Stimulated activated CD8-positive, alpha-beta memory T cell treated with anti-CD3 and anti-CD28 coated beads, Interleukin-4, amount 100 ng/mL, for 1 hour (primary cell): ENCODE measurements at places on chromosomes 5 and 9.

- DNase-seq = no peak
Observed at GRCh38 chr9:13351778-13352386, 72.4 kb upstream of the MPDZ start.

DNA sequence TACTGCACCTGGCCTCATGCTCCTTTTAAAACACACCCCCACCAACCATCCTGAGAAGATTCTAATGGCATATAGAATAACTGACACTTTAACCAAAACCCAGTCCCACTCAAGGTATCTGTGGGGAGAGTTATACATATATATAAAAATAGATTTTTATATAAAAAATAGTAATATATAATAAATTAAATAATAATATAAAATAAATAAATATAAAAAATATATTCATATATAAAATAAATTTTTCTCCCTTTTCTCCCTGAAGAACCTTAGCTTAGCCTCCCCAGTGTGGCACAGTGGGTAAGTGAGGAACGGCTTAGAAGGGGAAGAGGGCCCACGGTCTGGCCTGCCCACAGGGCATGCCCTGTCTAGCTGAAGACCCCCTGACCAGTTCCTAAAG is 51.1 kb upstream of the SSBP2 start:
- DNase-seq = no peak

GRCh38 chr9:77848404-77848803 is 183.2 kb downstream of the GNAQ start:
- DNase-seq = no peak

DNA sequence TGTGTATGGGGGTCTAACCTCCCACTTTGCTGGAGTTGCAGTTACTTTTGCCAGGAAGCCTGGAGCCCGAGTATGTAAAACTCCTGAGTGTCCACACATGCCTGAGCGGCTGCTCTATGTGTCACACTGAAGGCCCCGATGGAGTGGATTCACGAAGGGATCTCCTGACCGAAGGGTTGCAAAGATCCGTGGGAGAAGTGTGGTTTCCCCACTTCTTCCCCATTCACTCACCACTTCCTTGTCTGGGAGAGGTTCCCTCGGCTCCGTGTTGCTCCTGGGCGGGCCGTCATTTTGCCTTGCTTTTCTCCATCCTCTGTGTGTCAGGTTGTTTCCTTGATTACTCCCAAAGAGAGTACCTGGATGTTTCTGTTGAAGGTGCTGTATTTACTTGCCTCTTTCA is 16.2 kb upstream of the IL3 start:
- no peak for DNase-seq

DNA sequence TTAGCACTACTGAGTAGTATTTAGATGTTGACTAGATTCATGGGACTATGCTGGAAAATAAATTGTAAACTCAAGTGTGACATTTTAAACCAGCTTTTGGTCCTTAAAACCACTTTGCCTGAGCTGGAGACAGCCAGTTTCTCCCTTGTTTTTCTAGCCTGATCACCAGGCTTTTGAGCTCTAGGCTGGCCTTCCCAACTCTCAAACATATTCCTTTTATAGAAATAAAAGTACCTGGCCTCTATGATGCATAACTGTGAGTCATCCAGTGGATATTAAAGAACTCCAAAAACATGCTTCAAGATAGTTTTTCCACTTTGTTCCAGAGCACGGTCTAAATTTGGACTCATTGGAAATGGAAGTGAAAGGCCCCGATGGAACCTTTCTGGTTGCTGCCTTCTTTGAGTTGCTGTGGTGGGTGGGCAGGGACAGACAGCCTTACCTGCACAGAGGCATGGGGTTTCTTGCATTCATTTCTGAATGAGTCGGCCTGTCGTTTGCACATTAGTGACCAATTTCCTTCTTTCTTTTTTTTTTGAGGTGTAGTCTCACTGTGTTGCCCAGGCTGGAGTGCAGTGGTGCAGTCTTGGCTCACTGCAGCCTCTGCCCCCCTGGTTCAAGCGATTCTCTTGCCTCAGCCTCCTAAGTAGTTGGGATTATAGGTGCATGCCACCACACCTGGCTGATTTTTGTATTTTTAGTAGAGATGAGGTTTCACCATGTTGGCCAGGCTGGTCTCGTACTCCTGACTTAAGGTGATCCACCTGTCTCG is 43.1 kb downstream of the TRIO start:
- DNase-seq = no peak

DNA sequence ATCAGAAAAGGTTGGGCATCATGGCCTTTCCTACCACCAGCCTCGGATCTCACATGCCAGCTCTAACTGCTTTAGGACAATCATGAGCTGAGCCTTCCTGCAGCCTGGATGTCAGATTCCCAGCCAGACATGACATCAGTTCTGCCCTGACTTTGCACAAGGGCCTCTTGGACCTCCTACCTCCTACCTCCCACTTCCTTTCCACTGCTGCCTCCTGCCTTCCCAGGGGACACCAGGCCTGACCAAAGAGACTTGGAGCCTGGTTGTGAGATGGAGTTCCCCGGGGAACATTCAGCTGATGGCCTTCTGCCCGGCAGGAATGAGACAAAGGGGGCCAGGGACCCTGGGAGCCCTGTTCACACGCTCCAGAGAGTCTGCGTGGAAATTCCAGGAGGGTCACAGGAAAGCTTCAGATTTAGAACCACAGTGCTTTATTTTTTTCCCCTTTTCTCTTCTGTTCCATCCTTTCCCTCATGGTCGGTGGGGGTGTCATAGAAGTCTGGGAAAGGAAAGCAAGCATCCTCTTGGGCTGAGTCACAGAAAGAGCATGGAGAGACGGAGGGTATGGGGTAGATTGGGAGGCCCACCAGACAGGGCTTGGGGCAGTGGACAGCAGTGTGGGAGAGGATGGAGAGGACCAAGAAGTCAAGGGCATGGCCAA is 35.4 kb upstream of the IL17B start:
- DNase-seq = no peak

- DNase-seq = no peak
Observed at GRCh38 chr5:17221843-17222636, 4.6 kb downstream of the BASP1 start.

- DNase-seq = no peak
Observed at GRCh38 chr5:156883316-156883875, 33.3 kb downstream of the PPP1R2B start.

- DNase-seq = no peak
Observed at GRCh38 chr9:29981013-29981412, 2403.4 kb upstream of the ACO1 start.

DNA sequence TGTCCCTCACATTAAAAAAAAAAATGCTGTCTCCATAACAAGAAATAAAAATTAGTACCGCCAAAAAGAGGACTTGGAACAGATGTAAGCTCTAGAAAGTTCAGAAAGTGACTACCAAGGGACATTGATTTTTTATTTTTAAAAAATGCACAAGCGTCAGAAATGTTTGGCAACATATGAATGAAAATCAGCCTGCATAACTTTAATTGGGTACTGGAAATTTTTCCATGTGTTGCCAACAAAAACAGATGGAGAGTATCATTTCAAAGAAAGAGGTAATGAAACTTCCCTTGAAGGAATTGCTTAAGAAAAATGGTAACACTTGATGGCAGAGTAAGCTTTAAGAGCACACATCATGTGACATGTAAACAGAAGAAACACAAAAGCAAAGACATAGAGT is 47.2 kb downstream of the OR2K2 start:
- no peak for DNase-seq

DNA sequence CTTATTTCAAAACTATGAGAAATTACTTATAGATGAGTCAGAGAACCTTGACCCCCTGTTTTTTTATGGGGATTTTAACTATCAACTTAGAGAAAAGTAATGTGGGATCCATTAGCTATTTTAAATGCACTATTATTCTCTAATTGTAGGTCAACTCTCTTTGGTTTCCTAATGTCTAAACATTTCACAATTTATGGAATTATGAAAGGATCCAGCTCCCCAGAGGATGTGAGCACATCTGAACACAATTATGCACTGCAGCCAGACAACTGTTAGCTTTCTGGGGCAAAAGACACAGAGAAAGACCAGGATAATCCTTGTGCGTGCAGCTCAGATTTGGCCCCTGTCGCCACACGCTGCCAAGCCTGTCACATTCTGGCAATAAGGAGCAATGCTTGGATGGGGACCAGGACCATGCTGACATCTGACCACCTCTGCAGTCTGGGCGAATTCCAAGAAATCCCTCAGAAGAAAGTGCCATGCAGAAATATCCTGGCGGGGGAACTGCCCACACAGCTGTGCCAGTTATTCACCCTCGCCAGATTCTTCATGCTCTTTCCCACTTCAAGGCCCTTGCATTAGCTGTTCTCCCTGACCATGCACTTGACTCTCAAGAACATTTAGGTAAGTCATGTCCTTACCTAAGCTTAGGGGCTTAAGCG is 22.2 kb upstream of the CMBL start:
- no peak for DNase-seq

DNA sequence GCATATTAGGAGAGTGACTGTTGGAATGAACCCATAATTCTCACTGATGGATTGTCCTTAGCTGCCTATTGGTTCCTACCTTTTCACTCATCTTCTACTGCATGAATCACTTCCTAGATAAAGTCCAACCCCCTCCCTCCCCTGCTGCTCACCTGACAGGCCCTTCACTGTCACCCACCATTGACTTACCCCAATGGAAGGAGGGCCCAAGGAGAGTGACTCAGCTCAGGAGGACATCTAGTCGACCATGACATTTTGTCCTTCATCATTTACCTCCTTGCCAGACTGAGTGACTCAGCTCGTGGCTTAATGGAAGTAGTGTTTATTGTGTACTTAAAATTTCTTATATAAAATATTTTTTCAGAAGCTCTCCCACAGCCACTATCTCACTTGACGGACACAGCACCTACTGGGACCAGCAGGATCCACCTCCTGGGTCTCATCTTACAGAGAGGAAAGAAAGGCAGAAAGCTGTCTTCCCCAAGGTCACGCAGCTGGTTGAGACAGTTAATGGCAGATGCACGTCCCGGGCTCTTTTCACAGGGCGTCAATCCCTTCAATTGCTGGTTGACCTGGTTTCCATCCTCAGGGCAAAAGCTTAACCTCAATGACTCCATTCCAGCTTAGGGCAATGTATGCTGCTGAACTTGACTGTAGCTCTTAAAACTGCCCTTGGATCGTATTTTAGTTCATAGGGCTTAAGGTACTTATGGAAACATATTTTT is 142.3 kb downstream of the MARCHF11 start:
- no peak for DNase-seq

GRCh38 chr5:127410959-127411358 is 106.5 kb upstream of the PRRC1 start:
- no peak for DNase-seq

- no peak for DNase-seq
Observed at GRCh38 chr5:135830876-135831275, 3.6 kb upstream of the SLC25A48 start.
